ENCODE measurements at places on chromosomes 2 and 18.
A peak's percentile ranks its signal among the peaks of the same experiment; 100 is the strongest.

DNA sequence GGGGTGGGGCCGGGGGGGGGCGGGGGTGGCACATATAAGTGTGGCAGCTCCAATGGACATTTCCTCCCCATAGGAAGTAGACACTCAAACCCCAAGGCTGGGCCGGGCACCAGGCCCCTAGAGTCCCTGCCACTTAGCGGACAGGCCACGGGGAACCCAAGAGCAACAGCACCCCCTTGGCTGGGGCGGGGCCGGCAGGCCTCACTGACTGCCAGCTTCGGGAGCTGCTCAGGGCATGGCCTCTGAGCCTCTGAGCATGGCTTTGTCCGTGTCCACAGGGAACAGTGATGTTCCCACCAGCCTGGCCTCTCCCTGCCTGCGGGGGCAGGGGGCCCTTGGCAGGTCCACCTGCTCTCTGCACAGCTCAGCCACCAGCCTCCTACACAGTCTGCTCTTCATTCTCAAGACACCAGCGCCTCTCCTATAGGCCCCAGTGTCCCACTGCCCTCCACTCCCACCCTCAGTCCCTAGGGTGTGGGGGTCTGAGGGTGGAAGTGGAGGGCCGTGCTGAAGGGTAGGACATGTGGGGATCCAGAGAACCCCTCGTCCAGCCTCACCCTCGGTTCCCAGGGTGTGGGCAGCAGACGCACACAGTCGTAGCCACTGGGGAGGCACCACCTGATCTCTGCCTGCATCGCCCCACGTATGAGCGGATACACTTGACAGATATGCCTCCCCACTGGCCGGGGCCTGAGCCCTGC, 106.7 kb downstream of the FAM210A start:
- H3K4me1 ChIP-seq = no peaks in the 10 kb centered on the region
- H3K27me3 ChIP-seq = no peaks in the 10 kb centered on the region
- no peaks in the 10 kb centered on the region for H3K36me3 ChIP-seq
- H3K4me3 ChIP-seq = no peak overlapping the region
- H3K27ac ChIP-seq = no peak overlapping the region

DNA sequence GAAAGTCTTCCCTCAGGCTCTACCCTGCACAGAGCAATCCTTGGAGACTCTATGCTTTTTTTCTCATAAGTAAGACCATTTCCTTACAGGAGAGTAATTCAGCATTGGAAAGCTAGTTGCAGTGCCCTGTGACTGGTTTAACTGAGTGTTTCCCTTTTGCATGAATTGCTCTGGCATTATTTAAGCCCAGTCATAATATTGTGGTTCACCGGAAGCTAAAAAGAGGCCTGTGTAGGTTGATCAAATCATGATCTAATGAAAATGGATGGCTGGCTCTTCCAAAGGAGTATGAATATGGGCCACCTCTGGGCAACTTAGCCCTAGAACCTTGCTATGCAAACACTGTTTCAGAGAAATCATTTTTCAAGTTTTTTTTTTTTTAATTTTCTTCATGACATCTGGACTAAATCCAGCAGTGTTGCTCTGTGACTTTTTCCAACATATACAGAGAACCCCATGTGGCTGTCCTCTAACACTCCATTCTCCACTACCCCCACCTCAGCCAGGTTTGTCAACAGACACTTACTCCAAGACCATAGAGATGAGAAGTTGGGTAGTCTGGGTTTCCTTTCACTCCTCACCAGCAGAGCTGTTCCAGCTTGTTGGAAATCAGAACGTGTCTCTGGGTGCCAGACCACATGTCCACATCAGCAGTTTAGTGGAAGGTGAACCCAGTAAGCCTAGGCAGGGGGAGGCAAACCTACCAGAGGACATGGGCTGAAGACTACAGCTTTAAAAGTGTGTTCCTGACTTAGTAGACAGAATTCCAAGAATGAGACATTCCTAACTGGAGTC, 175.2 kb upstream of the SLC14A2 start:
- peak; percentile 23 for DNase-seq
- H3K27ac ChIP-seq = no peak overlapping the region
- peaks cover 2% of the 10 kb centered on the region for H3K27me3 ChIP-seq
- no peaks in the 10 kb centered on the region for H3K4me1 ChIP-seq
- no peaks in the 10 kb centered on the region for H3K36me3 ChIP-seq

DNA sequence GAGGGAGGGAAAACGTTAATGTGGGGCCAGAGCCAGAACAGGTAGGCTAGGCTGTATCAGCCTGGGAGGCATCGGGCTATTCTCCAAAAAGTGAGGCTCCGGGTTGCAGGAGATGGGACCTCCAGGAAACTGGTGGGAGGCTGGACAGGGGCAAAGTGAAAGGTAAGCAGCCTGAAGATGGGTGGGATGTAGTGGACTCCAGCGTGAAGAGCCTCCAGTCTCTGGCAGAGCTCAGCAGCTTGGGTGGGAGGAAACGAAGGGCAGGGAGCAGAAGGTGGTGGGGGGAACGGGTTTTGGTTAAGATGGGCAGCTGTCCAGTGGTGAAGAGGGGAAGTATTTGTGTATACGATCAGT, 3.1 kb upstream of the EMX1 start:
- no peak for DNase-seq
- H3K27me3 ChIP-seq = peaks cover 93% of the 10 kb centered on the region
- peaks cover 5% of the 10 kb centered on the region for H3K4me1 ChIP-seq
- H3K4me3 ChIP-seq = no peak overlapping the region

DNA sequence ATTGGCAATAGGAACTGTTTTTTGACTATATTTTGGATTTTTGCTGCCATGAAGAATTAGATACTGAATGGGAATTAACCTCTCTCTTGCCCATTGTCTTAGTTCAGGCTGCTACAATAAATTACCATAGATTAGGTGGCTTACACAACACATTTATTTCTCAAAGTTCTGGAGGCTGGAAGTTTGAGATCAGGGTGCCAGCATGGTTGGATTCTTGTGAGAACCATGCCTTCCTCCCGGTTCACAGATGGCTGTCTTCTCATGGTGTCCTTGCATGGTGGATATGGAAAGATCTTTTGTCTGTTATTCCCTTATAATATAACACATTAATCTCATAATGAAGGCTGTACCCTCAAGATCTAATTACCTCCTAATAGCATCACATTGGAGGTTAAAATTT, 836.4 kb downstream of the SLC4A3 start:
- H3K27ac ChIP-seq = no peak overlapping the region
- no peak for DNase-seq

- H3K4me3 ChIP-seq = peak within 1 kb of the TSS; percentile 46
- H3K4me1 ChIP-seq = no peaks in the 10 kb centered on the region
- no peak within 1 kb of the TSS for H3K27ac ChIP-seq
Measured at GRCh38 chr18:50194631-50195532, at the start of gene MYO5B. MYO5B (minus strand) TSS chr18:50195147; CDS start chr18:50194793, 354 bp downstream.

- no peak overlapping the region for H3K27ac ChIP-seq
- H3K36me3 ChIP-seq = no peaks in the 10 kb centered on the region
- H3K27me3 ChIP-seq = no peaks in the 10 kb centered on the region
- no peak for DNase-seq
- H3K4me1 ChIP-seq = peaks cover 17% of the 10 kb centered on the region
Measured at GRCh38 chr18:44586782-44587524, 93.7 kb upstream of the SETBP1 start.

DNA sequence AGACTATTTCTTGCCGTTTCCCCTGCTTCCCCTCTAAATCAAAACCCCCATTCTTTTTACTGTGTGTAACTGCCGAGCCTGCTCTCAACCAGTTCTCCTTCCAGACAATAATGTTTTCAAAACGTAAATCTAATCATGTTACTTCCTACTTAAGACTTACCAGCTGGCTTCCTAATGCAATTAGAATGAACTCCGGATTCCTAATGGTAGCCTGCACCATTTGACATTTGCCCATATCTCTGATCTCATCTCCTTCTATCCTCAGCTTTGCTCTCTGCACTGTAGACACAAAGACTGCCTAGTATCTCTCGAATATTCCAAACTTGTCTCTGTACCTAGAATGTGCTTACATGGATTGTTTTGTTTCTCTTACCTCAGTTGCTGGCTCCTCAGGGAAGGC, 12.9 kb downstream of the TTL start:
- H3K4me3 ChIP-seq = no peak overlapping the region
- no peaks in the 10 kb centered on the region for H3K27me3 ChIP-seq
- no peak for DNase-seq
- no peak overlapping the region for H3K27ac ChIP-seq
- H3K36me3 ChIP-seq = peaks cover 12% of the 10 kb centered on the region
- H3K4me1 ChIP-seq = peaks cover 13% of the 10 kb centered on the region

DNA sequence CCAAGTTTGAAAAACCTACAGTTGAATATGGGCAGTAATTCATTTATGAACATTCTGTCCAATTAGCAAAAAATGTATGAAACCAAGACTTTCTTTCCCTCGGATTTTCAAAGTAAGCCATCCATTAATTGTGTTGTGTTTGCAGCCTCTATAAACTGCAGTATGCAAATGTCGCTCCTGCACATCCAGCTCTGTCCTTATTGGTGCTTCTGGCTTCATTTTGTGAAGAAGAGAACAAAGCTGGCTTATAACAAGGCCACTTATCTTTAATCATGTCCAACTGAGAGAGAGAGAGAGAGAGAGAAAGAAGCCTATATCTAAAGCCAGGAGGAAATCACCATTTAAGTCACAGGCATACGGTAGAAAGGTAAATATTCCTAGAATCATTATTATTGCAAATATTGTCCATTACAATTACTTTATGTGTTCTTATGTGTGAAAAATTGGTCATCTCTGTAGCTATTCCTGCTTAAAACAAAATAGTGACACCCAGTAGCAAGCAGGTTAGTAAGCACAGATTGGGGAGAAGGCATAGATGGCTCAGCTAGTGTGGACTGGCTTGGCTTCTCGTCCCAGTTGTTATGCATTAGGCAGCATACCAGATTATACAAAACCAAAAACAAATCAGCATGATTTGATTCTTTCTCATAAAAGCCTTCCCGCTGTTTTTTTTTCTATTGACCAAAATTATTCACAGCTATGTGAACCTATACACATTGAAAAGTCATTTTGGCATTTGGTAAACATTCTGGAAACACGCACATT, 726.4 kb upstream of the SOX11 start:
- H3K4me1 ChIP-seq = no peaks in the 10 kb centered on the region
- H3K36me3 ChIP-seq = no peaks in the 10 kb centered on the region
- H3K27ac ChIP-seq = no peak overlapping the region
- no peak overlapping the region for H3K4me3 ChIP-seq
- H3K27me3 ChIP-seq = no peaks in the 10 kb centered on the region
- no peak for DNase-seq

DNA sequence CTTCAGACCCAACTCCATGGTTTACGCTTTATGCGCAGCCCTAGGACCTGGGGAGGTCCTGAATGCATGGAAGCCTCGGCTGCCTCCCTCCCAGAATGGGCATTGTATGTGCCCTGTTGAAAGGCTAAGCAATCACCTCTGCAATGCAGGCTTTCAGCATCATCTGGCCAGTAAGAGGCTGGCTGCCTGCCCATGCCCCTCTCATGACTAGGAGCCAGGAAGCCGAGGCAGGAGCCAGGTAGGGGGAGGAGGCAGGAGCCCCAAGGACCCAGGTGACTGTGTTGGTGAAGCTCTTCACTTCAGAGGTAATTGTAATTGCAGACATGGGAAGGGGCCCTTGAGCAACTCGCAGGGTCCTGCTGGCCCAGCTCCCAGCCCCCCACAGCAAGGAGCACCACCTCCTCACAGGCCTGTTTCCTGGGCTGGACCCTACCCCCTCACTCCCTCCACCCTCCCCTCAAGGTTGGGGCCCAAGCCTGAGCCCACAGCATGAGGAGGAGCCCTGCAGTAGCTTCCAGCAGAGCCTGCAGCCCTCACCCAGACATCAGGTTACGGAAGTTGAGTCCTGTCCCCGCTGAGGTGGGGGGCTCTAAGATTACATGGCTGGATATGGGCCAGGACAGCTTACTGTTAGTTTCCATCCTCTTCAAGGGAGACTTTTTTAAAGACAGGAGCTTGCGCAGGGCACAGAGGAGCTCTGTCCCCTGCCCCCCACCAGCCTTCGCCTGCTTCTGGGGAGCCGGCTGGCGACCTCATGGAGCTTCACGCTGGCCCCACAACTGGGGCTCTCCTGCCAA, 21.9 kb downstream of the CRACDL start:
- H3K4me3 ChIP-seq = no peak overlapping the region
- H3K4me1 ChIP-seq = peaks cover 51% of the 10 kb centered on the region
- no peaks in the 10 kb centered on the region for H3K36me3 ChIP-seq
- H3K27me3 ChIP-seq = no peaks in the 10 kb centered on the region
- no peak overlapping the region for H3K27ac ChIP-seq

DNA sequence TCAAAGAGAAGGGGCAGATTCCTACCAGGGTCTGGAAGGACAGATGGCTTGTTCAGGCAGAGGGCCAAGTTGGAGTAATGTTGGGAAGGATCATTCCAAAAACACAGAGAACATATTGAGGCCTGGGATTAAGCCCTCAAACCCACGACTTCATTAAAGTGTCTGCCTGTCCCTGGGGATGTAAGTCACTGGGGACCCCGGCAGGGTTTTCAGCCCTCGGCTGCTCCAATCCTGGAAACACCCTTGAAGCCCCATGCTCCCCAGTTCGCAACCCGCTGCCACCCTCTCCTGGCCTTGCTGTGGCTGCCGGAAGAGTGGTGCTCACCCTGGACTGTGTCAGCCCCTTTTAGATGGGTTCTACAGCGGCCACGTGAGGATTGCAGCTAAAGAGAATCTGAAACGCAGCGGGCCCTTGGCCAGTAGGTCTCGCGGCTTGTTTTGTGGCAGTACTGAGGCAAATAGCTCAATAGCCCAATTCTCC, 79.9 kb downstream of the EPAS1 start:
- H3K36me3 ChIP-seq = no peaks in the 10 kb centered on the region
- H3K27me3 ChIP-seq = no peaks in the 10 kb centered on the region
- no peaks in the 10 kb centered on the region for H3K4me1 ChIP-seq

- H3K4me3 ChIP-seq = no peak overlapping the region
- no peak overlapping the region for H3K27ac ChIP-seq
- no peak for DNase-seq
- no peaks in the 10 kb centered on the region for H3K27me3 ChIP-seq
- no peaks in the 10 kb centered on the region for H3K4me1 ChIP-seq
- H3K36me3 ChIP-seq = no peaks in the 10 kb centered on the region
Measured at GRCh38 chr2:64686283-64686956, 32.7 kb upstream of the SERTAD2 start.

GRCh38 chr2:143850084-143850483, 669.8 kb downstream of the ZEB2 start:
- H3K4me1 ChIP-seq = no peaks in the 10 kb centered on the region
- no peaks in the 10 kb centered on the region for H3K36me3 ChIP-seq
- no peaks in the 10 kb centered on the region for H3K27me3 ChIP-seq
- H3K27ac ChIP-seq = no peak overlapping the region
- no peak overlapping the region for H3K4me3 ChIP-seq

DNA sequence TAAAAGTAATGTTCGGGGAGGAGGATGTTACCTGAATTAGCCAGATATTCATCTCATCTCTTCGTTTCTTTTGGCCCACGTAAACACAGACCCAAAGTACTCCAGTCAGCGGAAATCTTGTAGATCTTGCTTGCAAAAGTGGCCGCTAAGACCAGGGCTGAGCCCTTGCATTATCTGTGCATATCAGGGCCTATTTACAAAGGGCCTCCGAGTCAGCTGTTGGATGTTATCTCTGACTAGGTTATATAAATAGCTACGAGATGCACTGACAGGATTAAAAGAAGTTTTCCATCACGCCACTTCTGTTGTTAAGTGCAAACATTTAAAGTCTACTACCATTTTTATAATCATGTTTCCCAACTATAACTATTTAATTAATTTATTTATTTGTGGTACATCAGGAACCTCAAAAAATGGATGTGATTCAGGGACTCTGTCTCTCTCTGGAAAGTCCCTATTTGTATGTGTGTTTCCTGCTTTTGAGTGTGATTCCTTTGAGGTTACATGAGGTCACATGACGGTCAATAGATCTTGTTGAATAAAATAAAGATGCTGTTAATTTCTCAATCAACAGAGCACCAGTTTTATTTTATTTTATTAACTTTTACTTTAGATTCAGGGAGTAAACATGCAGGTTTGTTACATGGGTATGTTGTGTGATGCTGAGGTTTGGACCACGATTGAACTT, 46.8 kb upstream of the MBOAT2 start:
- no peaks in the 10 kb centered on the region for H3K4me1 ChIP-seq
- H3K4me3 ChIP-seq = no peak overlapping the region
- H3K27ac ChIP-seq = no peak overlapping the region
- no peaks in the 10 kb centered on the region for H3K27me3 ChIP-seq
- H3K36me3 ChIP-seq = no peaks in the 10 kb centered on the region
